EH (cell line): ENCODE measurements at places on chromosomes 12 and 14.

DNA sequence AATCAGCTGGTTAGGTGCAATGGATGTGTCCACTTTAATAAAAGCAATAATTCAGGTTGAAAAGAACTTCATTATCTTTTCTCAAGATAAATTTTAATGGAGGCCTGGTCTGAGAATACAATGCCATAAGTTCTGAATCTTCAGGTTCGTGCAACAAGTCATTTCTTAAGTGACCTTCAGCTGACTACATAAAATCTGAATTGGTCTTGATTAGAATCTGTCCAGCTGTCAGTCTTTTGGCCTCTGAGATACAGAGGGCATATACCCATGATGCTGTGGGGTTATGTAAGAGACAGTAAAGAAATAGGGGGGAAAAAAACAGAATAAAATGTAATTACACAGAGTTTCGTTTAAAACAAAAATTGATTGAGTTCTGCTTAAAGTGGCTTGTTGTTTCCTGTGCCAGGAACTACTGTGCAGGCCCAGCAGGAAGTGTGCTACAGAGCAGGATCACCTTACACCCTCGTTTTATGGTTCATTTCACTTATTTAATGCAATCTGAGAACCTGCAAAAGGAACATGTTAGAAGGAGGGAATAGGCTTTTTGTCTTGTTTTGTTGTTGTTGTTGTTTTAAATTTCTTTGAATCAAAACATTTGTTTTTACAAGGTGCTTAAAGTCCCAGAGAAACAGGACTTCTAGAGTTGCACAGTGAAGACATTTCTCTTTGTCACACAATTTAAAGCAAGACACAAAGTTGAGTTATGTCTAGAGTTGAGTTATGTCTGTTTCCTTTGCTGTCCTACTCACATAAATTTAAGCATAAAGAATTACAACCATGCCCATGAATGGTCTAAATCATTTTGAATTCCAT, 64.2 kb downstream of the LGR5 start:
- no peak for DNase-seq

GRCh38 chr12:50562520-50563433, 58.0 kb downstream of the DIP2B start:
- no peak for DNase-seq

DNA sequence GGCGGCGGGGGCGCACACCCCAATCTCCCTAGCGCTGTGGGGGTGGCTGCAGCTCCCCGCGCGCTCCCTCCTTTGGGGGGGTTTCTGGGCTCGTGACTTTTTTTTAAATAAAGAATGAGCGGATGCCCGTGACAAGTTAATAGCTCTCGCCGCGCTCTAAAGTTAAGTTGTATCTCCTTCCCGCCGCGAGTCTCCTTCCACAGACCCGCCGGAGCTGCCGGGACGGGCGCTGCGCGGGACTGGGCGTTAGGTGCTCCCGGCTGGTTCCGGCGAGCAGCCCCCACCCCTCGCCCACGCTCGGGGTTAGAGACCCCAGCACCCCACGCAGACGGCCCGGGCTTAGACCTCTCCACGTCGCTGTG, 82.6 kb upstream of the HMGA2 start:
- DNase-seq = peak; percentile 65

- DNase-seq = no peak
Measured at GRCh38 chr12:132454193-132454932, 35.6 kb upstream of the FBRSL1 start.

DNA sequence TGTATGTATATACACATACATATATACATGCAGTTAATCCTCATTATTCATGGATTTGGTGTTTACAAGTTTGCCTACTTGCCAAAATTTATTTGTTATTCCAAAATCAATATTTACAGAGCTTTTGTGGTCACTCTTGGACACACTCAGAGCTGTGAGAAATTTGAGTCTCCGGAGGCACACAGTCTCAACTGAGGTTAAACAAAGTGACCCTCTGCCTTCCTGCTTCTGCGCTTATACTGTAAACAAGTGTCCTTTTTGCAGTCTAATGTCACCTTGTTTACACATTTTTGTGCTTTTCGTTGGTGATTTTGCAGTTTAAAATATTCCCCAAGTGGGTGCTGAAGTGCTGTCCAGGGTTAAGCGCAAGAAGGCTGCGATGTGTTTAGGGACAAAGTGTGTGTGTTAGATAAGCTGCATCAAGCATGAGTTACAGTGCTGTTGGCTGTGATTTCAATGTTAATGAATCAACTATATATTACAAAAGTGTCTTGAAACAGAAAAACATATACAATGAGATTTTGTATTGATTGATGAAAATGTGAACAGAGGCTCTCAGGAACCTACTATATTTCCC, 13.1 kb upstream of the LTA4H start:
- no peak for DNase-seq

DNA sequence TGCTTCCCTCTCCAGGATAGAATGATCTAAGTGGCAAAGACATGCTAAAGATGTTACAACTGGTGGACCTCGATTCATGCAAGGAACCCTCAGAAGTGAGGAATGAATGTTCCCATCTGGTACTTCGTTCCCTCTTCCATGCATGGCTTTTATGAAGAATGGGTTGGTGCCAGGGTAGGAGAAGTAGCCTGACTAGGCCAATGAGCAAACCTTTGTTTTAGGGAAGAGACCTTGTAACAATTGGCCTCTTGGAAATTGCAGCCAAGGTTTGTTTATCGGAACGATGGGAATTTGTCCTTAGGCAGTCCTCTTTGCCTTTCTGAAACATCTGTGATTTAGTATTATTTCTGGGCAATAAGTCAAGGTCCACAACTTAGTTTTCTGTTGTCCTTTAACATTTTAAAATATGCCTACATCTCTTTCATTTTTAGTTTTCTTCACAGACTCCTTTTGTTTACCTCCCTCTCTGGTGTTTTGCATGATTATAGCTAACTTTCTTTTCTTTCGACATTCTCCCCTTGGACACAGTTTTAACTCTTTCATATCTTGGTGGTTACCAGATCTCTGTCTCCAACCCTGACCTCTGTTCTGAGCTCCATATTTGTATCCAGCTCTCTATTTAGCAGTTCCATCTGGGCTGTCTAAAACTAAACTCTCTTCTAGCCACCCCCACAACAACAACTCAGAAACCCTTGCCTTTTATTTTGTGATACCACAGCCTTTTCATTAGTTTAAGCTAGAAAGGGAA, 70.0 kb downstream of the DIP2B start:
- peak; percentile 33 for DNase-seq

GRCh38 chr14:97975216-97975615, 1178.0 kb downstream of the VRK1 start:
- DNase-seq = no peak

DNA sequence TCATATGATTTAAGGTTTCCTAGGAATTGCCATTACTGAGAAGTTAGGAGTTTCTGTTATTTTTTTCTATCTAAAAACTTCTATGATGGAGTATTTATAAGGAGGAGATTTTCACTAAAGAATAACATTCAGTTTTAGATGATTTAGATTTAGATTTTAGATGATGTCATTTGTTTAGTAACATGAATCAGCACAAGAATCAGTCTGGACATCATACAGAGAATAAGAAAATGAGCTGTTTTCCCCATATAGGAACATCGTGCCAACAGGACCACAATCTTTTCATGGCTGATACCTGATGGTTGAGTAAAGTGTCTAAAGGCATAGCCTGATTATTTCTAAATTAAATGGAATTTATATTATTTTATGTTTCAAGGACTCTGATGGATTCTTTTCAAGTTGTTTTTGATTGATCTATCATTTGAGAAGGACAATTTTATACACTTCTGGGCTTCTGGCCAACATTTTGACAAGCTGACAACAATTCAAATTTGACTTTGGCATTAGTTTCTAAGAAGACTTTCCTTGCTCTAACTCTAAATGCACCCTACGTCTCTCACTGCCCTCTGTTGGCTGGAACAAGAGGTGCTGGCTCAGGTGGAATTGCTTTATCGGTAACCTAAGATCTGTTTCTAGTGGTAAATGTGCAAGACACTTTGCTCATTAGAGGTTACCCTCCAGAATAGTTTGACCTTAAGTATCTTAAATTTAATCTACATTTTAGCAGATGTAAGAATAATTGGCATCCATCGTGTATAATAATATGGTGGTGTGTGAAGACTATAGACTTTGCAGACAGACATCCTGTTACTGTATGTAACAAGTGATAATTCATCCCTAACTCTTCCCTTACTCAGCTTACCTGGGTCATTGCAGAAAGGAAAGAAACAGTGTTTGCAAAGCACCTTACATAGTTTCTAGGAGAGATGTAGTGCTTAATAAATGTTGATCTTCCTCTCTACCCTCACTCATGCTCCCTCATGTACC, 42.8 kb upstream of the CPSF6 start:
- peak; percentile 2 for DNase-seq

DNA sequence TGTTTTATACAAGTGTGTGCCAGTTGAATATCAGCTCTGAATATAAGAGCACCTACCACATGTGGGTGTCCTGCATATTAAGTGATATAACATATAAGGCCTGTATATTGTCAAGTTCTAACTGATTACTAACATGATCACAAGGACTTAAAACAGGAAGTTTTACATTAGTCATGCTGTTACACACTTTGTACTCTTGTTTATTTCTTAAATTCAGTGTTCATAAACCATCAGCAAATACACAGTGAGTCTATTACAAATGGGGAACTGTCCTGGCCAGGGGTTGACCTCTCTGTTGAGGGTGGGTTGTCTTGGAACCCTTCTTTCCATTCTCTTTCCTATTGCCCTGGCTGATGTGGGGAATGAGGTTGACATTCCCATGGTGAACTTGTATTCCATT, 19.1 kb downstream of the HELB start:
- DNase-seq = no peak

DNA sequence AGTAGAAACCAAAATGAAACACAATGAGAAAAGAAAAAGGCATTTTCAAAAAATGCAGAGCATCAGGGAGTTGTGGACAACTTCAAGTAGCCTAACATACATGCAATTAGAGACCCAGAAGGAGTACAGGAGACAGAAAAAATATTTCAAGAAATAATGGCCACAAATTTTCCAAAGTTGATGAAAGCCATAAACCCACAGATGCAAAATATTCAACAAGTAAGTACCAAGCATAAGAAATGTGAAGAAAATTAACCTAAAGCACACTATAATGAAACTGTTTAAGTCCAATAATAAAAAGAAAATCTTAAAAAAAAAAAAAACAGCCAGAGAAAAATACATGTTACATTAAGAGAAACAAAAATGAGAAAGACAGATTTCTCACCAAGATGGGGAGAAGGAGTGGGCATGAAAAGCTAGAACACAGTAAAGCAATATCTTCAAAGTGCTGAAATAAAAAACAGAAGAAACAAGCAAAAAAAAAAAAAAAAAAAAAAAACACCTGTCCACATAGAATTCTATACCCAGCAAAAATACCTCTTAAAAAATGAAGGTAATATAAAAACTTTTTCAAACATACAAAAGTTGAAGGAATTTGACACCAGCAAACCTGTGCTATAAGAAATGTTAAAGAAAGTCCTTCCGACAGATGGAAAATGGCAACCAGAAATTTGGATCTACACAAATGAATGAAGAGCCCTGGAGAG, 77.1 kb downstream of the PRKAB1 start:
- DNase-seq = no peak

- peak; percentile 8 for DNase-seq
Measured at GRCh38 chr14:45136399-45136798, 669 bp downstream of the FANCM start.

DNA sequence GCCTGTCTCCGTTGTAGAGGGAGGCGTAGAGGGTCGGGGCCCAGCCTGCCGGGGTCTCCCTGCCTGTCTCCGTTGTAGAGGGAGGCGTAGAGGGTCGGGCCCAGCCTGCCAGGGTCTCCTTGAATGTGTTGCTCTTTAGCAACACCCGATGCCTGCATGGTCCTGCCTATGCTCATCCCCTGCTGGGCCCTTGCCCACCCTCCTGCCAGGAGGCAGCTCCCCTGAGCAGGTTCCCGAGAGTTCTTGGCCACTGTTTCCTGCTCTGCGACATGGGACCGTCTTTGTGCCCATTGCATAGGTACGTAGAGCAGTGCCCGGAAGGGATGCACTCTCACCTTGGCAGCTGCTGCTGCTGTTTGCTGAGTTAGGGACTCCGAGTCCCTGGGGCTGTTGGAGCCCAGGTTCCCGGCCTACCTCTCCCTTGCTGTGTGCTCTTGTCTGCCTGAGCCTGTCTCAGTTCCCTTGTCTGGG, 3.3 kb downstream of the KIF26A start:
- no peak for DNase-seq

DNA sequence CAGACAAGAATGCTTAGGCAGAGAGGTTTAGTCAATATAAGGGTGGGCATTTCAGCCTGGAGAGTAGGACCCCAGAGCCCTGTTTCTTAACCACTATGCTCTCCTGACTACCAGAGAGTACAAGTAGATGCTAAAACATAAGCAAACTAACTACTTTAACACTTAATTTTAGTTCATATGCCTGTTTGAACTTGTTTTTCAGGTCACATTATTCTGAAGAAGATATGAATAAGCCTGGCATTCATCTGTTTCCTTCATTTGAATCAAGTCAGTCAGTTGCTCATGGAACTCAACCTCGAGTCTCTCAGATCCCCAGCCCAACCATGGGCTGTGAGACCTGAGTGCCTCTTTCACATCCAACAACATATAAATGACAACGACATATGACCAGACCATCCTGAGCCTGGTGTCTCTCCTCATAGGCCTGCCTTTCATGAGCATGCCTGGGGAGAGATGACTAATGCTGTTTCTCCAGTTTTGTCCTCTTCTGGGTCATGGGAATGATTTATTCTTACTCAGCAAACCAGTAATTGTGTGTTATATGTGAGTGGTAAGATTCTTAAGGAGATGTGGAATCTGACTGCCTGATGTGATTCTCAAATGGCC, 251.1 kb upstream of the BTG1 start:
- DNase-seq = peak; percentile 82

DNA sequence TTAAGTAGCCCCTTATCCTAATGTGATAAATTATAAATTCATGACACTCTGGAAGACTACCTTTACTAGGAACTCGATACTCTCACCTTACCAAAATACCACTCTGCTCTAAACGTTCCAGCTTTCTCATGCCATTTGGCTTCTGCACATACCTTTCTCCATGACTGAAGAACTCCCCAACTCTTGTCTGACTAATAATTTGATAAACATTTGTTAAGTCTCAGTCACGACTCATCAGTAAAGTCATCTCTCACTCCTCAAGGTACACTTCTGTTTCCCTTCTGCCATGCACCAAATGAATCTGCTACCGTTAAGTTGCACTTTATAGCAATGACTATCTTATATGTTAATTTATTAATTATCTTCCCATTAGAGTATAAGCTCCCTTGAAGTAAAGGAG, 498.3 kb upstream of the NOVA1 start:
- DNase-seq = no peak

GRCh38 chr12:116937640-116938039, 26.9 kb downstream of the FBXW8 start:
- DNase-seq = no peak

DNA sequence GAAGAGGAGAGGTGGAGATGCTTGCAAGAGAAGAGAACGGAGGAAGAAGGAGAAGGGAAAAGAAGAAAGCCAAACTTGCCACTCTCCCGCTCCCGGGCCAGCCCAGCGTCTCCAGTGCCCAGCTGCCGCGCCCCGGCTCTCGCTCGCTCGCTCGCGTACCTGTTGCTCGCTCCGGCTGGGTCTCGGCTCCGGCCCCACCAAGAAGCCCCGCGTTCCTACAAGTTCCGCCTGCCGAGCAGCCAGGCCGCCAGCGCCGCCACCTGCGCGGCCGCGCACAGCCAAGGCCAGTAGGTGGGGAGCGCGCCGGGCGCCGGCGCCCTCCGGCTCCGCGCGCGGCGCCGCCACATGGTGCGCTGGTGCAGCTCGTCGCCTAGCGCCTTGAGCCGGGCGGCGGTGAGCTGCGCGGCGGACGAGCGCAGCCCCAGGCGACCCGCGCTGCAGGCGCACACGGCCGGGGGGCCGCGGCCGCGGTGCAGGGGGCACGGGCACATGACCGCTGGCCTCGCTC, 370 bp downstream of the HRK start:
- peak; percentile 44 for DNase-seq

GRCh38 chr12:19129486-19130223, at the start of gene PLEKHA5:
Gene PLEKHA5, plus strand, starts transcription at chr12:19129733. Its CDS starts 67 bp downstream, at chr12:19129800.
- peak; percentile 71 for DNase-seq
